Activated T-cell treated with anti-CD3 and anti-CD28 coated beads, Interleukin-2, amount 50 U/mL, for 48 hours (primary cell): ENCODE measurements at places on chromosomes 7 and 10.

DNA sequence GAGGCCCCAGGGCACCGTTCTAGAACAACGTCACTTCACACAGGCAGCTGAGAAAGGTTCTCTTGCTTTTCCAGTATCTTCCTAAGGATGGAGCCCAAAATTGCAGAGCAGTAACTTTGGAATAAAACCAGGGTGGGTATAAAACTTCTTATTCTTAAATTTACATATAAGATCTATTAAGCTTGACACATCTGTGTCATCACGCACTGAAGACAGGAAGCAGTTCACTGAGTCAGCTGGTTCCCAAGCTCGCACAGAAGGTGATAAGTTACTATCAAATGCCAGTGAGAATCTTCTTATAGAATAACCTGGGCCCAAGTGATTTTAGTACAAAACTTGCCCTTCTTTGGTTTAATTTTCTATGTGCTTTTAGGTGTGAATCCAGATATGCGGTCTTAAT lies 70.2 kb downstream of the RABGEF1 start:
- no peak for DNase-seq

- DNase-seq: no peak
These were observed 46.1 kb upstream of the NCAPG2 start for GRCh38 chr7:158750702-158751101.

DNA sequence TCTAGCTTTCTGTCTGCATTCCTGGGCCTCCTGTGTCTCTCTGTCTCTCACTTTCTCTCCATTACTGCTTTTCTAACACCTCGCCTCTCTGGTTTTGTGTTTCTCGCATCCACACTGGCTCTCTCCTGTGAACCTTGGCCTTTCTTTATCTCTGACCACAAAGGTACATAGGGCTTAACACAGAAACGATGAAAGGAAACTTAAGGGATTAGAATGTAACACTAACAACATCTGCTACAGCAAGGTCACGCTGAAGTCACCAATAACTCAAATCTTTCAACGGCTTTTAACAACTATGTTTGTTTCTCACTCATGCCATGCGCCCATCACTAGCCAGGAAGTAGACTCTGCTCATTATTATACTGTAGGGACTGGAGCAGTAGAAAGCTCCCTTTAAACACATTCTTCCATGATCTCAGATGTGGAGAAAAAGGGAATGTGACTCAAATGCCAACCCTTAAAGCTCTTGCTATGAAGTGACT lies 9.3 kb upstream of the OR6V1 start:
- no peak for DNase-seq

GRCh38 chr10:48227213-48227612 lies 47.3 kb downstream of the FRMPD2 start:
- no peak for DNase-seq

- DNase-seq: no peak
These were observed 70.0 kb downstream of the VOPP1 start for GRCh38 chr7:55502124-55502857.
